ENCODE measurements at places on chromosomes 4 and X. TPM values are rescaled to one million over a fixed set of nuclear protein-coding genes. Genes with fewer than 3 reads are reported as not detected.
A peak's percentile ranks its signal among the peaks of the same experiment; 100 is the strongest.

DNA sequence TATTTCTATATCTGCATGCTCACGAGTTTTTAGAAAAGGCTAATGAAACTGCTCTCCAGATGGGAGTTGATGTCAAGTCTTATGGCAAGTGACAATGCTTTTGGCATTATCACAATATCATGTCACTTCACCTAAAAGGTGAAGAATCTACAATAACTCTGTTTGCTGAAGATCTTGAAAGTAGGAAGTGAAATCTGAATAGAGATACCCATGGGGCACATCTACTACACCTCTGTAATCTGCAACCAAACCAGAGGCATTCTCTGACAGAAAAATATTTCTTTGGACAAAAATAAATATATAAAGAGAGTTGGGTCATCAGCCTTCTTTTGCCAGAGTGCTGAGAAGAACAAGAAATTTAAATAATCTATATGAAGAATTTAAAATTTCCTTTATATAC is 3.9 kb upstream of the VAMP7 start:
- no peak overlapping the region for H3K4me3 ChIP-seq
- peaks cover 29% of the 10 kb centered on the region for H3K27me3 ChIP-seq
- no peak for DNase-seq
- H3K27ac ChIP-seq: no peak overlapping the region

GRCh38 chr4:180603791-180604190 is 1639.4 kb upstream of the TENM3 start:
- no peaks in the 10 kb centered on the region for H3K36me3 ChIP-seq
- no peak overlapping the region for H3K4me3 ChIP-seq
- H3K4me1 ChIP-seq: no peaks in the 10 kb centered on the region
- no peak for DNase-seq
- H3K27ac ChIP-seq: no peak overlapping the region
- no peaks in the 10 kb centered on the region for H3K27me3 ChIP-seq

DNA sequence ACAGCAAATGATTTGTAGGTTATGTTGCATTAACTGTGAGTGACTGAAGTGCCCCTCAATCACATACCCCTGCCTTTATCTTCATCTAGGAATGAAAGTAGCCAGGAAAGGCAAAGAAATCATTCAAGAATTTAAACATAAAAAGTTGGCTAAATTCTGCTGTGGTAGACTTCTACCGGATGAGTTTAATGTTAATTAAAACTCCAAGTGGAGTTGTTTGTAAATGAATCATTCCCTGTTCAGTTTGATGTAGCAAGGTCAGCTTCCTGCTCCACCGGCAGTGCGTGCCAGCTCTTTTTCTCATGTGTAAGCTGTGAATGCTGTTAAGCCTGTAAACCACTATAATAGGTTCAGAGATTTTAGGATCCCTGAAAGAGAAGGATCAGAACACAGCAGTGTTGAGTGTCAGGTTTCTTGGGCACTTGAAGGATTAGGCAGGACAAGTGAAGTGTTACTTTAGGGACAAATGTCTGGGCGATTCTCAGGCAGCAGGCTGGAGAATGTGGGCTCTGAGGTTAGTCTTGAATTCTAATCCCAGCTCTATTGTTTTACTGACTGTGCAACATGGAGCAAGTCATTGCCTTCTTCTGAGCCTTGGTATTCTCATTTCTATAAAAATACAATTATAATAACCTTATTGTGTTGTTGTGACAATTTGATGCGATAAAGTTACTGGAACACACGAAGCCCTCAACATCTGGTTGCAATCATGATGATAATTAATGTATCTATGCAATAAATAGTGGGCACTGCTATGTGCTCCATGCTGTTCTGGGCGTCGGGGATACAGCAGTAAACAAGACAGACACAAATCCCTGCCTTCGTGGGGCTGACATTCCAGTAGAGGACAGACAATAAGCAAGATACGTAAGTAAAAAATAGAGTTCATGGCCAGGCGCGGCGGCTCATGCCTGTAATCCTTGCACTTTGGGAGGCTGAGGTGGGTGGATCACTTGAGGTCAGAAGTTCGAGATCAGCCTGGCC is 112.0 kb downstream of the SHROOM3 start:
- no peak overlapping the region for H3K4me3 ChIP-seq
- H3K27me3 ChIP-seq: no peaks in the 10 kb centered on the region
- peaks cover 48% of the 10 kb centered on the region for H3K4me1 ChIP-seq
- H3K36me3 ChIP-seq: no peaks in the 10 kb centered on the region

- no peaks in the 10 kb centered on the region for H3K36me3 ChIP-seq
- H3K4me3 ChIP-seq: peak overlapping the region; percentile 97
- DNase-seq: peak; percentile 93
- H3K4me1 ChIP-seq: peaks cover 50% of the 10 kb centered on the region
Observed at GRCh38 chr4:57110640-57111511, 691 bp upstream of the IGFBP7 start.

DNA sequence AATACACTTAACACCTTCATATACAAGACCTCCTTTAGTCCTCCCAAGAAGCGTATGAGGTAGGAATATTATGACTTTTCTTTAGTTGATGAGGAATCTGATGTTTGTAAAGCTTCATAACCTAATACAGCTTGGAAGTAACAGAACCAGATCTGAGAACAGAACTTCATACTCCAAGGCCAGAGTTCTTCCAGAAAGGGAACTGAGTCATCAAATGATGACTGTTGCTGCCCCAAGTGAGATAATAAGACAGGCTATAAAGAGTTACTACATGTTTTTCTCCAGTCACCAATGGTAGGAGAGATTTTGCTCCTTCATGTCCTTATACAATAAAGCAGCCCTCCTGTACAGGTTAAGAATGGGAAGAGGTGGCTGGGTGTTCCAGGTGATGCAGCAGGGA is 74.3 kb upstream of the ANXA3 start:
- no peak overlapping the region for H3K27ac ChIP-seq
- DNase-seq: no peak
- no peaks in the 10 kb centered on the region for H3K4me1 ChIP-seq
- H3K4me3 ChIP-seq: no peak overlapping the region
- H3K36me3 ChIP-seq: no peaks in the 10 kb centered on the region

GRCh38 chr4:51833236-51833635 is 9.7 kb upstream of the DCUN1D4 start:
- DNase-seq: no peak
- no peak overlapping the region for H3K27ac ChIP-seq
- no peaks in the 10 kb centered on the region for H3K4me1 ChIP-seq
- H3K4me3 ChIP-seq: no peak overlapping the region
- no peaks in the 10 kb centered on the region for H3K36me3 ChIP-seq

DNA sequence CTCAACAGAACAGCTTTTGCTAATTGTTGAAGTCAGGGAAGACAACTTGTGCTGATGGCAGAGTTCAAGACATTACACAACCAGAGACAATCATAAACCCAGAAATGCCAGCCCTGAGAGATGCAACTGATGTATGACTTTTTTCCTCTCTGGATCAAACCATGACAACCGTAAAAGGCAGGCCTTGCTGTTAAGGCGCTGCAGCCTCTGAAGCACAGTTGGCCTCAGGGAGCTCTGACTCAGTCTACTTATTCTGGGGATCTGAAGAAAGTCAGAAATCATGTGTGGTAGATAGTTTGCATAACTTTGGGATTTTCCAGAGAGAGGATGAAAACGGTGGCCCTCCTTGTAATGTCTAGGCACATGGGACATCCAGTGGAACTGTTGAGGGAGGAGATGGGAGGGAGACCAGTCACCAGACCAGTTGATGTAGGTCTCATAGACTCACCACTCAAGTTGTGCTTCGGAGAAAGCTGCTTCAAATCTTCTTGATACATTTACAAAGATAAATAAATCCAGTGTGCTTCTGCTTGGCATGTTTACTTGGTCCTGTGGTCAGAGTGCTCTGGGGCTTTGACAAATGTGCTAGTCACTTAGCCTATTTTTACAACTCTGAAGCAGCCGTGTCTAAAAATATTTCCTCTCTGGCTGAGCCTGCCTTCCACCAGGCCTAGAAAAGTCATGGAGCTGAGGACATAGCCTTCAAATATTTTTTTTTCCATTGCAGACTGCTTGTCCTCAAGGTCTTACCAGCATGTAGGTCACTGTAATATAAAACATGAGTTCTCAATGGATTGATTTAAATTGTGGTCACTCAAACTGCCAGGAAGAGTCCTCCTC is 7.5 kb downstream of the HADH start:
- H3K4me1 ChIP-seq: peaks cover 79% of the 10 kb centered on the region
- no peaks in the 10 kb centered on the region for H3K27me3 ChIP-seq
- no peak overlapping the region for H3K4me3 ChIP-seq

DNA sequence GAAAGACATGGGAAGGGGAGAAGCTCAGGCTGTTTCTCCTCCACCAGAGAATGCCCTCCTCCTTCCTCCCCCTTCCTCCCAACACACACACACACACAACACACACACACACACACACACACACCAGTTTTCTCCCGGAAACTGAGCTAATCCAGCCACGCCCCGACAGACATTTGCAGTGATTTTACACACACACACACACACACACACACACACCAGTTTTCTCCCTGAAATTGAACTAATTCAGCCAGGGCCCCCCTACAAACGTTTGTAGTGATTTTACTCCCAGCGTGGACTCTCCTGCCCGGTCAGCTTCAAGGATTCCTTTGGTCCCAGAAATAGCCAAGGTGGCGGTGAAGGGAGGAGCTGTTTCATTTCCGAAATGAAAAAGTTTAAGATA is 32.9 kb upstream of the STX18 start:
- no peaks in the 10 kb centered on the region for H3K36me3 ChIP-seq
- H3K27me3 ChIP-seq: no peaks in the 10 kb centered on the region
- H3K4me3 ChIP-seq: peak overlapping the region; percentile 80
- no peaks in the 10 kb centered on the region for H3K4me1 ChIP-seq
- no peak for DNase-seq

DNA sequence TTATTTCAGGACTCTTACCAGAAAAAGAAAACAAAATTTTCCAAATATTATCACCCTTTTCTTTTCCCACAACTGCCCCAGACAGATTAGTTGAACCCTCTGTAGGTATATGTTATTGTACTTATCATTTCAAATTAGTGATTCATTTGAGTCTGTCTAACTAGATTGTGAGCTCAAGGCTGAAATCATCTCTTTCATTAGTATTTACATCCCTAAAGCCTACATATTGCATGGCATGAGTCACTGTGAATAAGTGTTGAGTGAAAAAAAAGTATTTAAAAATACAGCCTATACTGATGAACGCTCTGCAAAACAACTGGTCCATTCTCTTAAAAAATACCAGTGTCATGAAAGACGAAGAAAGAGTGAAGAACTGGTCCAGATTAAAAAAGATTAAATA is 3.9 kb downstream of the PAGE3 start:
- H3K4me3 ChIP-seq: no peak overlapping the region
- H3K27me3 ChIP-seq: no peaks in the 10 kb centered on the region
- no peaks in the 10 kb centered on the region for H3K36me3 ChIP-seq
- H3K27ac ChIP-seq: no peak overlapping the region
- no peaks in the 10 kb centered on the region for H3K4me1 ChIP-seq

- H3K4me3 ChIP-seq: no peak overlapping the region
- H3K27ac ChIP-seq: no peak overlapping the region
Observed at GRCh38 chrX:8204169-8204935, 33.3 kb upstream of the VCX2 start.

GRCh38 chr4:55399581-55399980 is 3.8 kb downstream of the TMEM165 start:
- DNase-seq: no peak
- peak overlapping the region; percentile 97 for H3K4me3 ChIP-seq
- peaks cover 4% of the 10 kb centered on the region for H3K36me3 ChIP-seq
- H3K4me1 ChIP-seq: peaks cover 62% of the 10 kb centered on the region
- peak overlapping the region; percentile 99 for H3K27ac ChIP-seq

DNA sequence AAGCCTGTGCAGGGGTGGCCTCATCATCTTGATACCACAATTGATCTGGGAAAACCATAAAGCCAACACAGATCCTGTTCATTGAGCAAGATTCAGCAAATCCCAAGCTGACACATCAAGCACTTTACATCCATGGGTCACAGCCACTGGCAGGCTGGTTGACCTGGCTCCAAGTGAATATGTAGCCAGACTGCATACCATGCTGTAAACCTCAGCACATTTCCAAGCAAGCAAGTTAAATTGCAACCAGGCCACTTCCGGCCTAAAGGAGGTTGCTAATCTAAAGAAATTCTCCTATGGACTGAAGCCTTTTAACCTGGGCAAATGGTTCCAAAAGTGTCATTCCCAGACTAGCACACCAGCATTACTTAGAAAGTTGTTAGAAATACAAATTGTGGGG is 54.4 kb upstream of the USP26 start:
- no peak overlapping the region for H3K27ac ChIP-seq
- H3K27me3 ChIP-seq: no peaks in the 10 kb centered on the region
- no peak for DNase-seq
- H3K4me3 ChIP-seq: no peak overlapping the region
- H3K36me3 ChIP-seq: no peaks in the 10 kb centered on the region

GRCh38 chrX:40153345-40154249 is 55.8 kb upstream of the BCOR start:
- peaks cover 51% of the 10 kb centered on the region for H3K4me1 ChIP-seq
- no peaks in the 10 kb centered on the region for H3K27me3 ChIP-seq
- H3K36me3 ChIP-seq: no peaks in the 10 kb centered on the region
- peak overlapping the region; percentile 81 for H3K27ac ChIP-seq
- no peak for DNase-seq

DNA sequence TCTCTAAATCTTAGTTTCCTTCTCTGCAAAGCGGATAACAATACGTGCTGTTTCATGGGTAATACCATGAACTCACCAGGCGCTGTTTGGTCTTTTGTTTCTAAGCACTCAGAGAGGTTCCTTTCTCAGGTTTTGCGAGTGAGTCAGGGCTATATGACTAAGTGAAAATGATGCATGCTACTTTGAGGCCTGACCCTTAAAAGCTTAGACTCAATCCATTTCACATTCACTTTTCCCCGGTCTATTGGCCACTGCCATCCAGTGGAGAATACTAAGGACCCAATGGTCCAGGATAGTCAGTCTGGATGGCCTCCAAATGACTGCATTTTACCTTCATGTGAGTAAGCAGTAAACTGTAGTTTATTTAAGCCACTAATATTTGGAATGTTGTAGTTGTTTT is 400.8 kb upstream of the SLIT2 start:
- no peak overlapping the region for H3K4me3 ChIP-seq
- H3K4me1 ChIP-seq: peaks cover 8% of the 10 kb centered on the region
- H3K27me3 ChIP-seq: no peaks in the 10 kb centered on the region

GRCh38 chr4:26432419-26432818 is 57.9 kb downstream of the CCKAR start:
- H3K27me3 ChIP-seq: no peaks in the 10 kb centered on the region
- no peak for DNase-seq
- H3K27ac ChIP-seq: no peak overlapping the region
- H3K4me1 ChIP-seq: no peaks in the 10 kb centered on the region
- H3K4me3 ChIP-seq: no peak overlapping the region

GRCh38 chrX:87664381-87664780 is 146.8 kb downstream of the KLHL4 start:
- H3K27ac ChIP-seq: no peak overlapping the region
- no peak overlapping the region for H3K4me3 ChIP-seq
- no peaks in the 10 kb centered on the region for H3K4me1 ChIP-seq
- DNase-seq: no peak

- H3K4me1 ChIP-seq: no peaks in the 10 kb centered on the region
- peak overlapping the region; percentile 72 for H3K27ac ChIP-seq
- no peak for DNase-seq
- H3K27me3 ChIP-seq: no peaks in the 10 kb centered on the region
- H3K36me3 ChIP-seq: no peaks in the 10 kb centered on the region
- H3K4me3 ChIP-seq: peak overlapping the region; percentile 57
Observed at GRCh38 chrX:73215246-73215645, 595 bp upstream of the NAP1L2 start.

GRCh38 chr4:158778156-158778711 is 9.4 kb downstream of the FNIP2 start:
- H3K27ac ChIP-seq: no peak overlapping the region
- no peak for DNase-seq
- no peaks in the 10 kb centered on the region for H3K36me3 ChIP-seq

ASB5 gene
- total RNA-seq: 13.1 TPM

PAGE4 gene
- total RNA-seq: not detected

TMEM31 gene
- total RNA-seq: not detected

ANOS1 gene
- 2.0 TPM for total RNA-seq

CXCL9 gene
- not detected for total RNA-seq

IL1RAPL2 gene
- 1.3 TPM for total RNA-seq

ADGRG4 gene
- total RNA-seq: not detected

PDGFRA gene
- total RNA-seq: 181 TPM

Data from esophagus muscularis mucosa (tissue), 4 donors.